ENCODE measurements at places on chromosomes 3 and 15. TPM values are rescaled to one million over a fixed set of nuclear protein-coding genes. Genes with fewer than 3 reads are reported as not detected.

Gene GPR62
- not detected for total RNA-seq

Gene GPR156
- total RNA-seq = not detected

Gene LEKR1
- total RNA-seq = 3.0 TPM

Gene GPR149
- not detected for total RNA-seq

Gene TSEN2
- total RNA-seq = 26.2 TPM

- H3K27ac ChIP-seq = no peak overlapping the region
- H3K4me3 ChIP-seq = no peak overlapping the region
- peaks cover 7% of the 10 kb centered on the region for H3K36me3 ChIP-seq
These were observed 212.8 kb upstream of the EIF1B start for GRCh38 chr3:40096661-40097111.

DNA sequence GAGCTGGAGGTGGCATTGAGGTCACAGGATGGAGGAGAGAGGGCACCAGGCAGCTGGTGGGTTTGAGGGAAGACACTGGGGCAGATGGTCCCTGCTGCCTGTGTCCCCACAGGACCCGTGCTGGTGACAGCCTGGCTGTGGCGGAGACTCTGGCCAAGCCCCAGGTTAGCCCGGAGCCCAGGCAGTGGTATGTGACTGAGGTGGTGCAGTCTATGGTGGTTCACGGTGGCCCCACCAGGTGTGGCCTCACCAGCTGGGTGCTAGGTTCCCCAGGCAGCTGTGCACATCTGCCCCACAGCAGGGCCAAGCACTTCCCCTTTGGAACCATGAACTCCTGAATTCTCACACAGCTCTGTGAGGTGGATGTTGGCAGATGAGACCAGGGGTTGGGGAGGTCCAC lies 15.4 kb downstream of the PLXNA1 start:
- no peak overlapping the region for H3K4me3 ChIP-seq
- no peak overlapping the region for H3K27ac ChIP-seq
- no peaks in the 10 kb centered on the region for H3K36me3 ChIP-seq
- H3K4me1 ChIP-seq = no peaks in the 10 kb centered on the region
- no peak for DNase-seq
- no peaks in the 10 kb centered on the region for H3K27me3 ChIP-seq

- no peak overlapping the region for H3K27ac ChIP-seq
- DNase-seq = no peak
- H3K27me3 ChIP-seq = no peaks in the 10 kb centered on the region
- H3K4me1 ChIP-seq = no peaks in the 10 kb centered on the region
- peaks cover 9% of the 10 kb centered on the region for H3K36me3 ChIP-seq
These were observed 244.5 kb downstream of the SLC9A9 start for GRCh38 chr3:143603774-143604173.

GRCh38 chr3:49639551-49639950 lies 34.6 kb upstream of the APEH start:
- H3K4me1 ChIP-seq = no peaks in the 10 kb centered on the region
- H3K27me3 ChIP-seq = no peaks in the 10 kb centered on the region
- H3K4me3 ChIP-seq = no peak overlapping the region
- no peaks in the 10 kb centered on the region for H3K36me3 ChIP-seq
- no peak for DNase-seq

- no peaks in the 10 kb centered on the region for H3K27me3 ChIP-seq
- H3K27ac ChIP-seq = no peak overlapping the region
- no peaks in the 10 kb centered on the region for H3K36me3 ChIP-seq
These were observed 651.0 kb upstream of the NAALADL2 start for GRCh38 chr3:174208161-174208560.
